ENCODE measurements at places on chromosomes 12 and 14. TPM values are rescaled to one million over a fixed set of nuclear protein-coding genes. Genes with fewer than 3 reads are reported as not detected.

CLEC2A gene
- not detected for total RNA-seq

HVCN1 gene
- total RNA-seq: 4.1 TPM

KRT78 gene
- not detected for total RNA-seq

TEAD4 gene
- total RNA-seq: 14.8 TPM

KERA gene
- not detected for total RNA-seq

CLIP1 gene
- total RNA-seq: 52.5 TPM

PZP gene
- not detected for total RNA-seq

STYK1 gene
- total RNA-seq: 1.1 TPM

PRB2 gene
- total RNA-seq: not detected

RBP5 gene
- not detected for total RNA-seq

FAM90A1 gene
- total RNA-seq: not detected

FOXG1 gene
- not detected for total RNA-seq

TAS2R9 gene
- not detected for total RNA-seq

KSR2 gene
- not detected for total RNA-seq

LRP1-AS gene
- not detected for total RNA-seq

TBX3 gene
- total RNA-seq: 25.1 TPM

TOMM20L gene
- total RNA-seq: not detected

NGB gene
- total RNA-seq: not detected

Data from GM23248 (cell line).